ENCODE measurements at places on chromosomes 11 and 22.
A peak's percentile ranks its signal among the peaks of the same experiment; 100 is the strongest.

DNA sequence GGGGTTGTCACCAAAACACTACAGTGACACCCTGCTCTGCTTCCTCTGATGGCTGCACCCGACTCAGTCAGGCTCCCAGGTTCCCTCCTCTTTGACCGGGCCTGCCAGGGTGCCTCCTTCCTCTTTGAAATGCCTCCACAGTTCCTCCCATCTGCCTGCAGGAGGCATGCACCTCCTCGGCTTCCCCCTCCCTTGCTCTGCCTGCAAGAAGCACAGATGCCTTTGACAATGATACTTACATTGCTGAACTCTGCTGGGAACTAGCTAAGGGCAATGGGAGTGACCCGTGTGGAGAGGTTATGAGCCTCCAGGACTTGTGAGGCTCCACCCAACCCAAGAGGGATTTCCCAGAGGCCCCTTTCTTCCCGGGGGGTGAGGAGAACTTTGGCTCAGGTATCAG lies 674.1 kb downstream of the OPCML start:
- no peak for DNase-seq

GRCh38 chr11:12692229-12693075 lies 18.2 kb downstream of the TEAD1 start:
- peak; percentile 96 for DNase-seq

DNA sequence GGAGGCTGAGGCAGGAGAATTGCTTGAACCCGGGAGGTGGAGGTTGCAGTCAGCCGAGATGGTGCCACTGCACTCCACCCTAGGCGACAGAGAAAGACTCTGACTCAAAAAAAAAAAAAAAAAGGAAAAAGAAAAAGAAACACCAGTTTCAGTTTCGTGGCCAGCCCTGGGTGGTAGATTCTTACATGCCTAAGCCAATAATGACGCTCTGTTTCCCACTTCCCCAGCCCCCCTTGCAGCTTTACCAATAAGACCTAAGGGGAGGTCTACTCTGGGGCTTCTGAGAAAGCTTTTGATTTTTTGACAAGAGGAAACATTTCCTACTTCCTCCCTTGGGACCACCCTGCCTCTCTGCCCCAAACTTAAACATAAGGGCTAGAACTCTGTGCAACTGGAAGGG lies 30.0 kb upstream of the PTPRJ start:
- peak; percentile 47 for DNase-seq

- DNase-seq = no peak
These were observed 3.8 kb upstream of the TTLL8 start for GRCh38 chr22:50061824-50062355.

- DNase-seq = no peak
These were observed at the start of gene MS4A3 for GRCh38 chr11:60056349-60056969. MS4A3 (plus strand) TSS chr11:60056665; CDS start chr11:60061161, 4,496 bp downstream.

GRCh38 chr22:43209523-43209890 lies 22.6 kb upstream of the TTLL12 start:
- no peak for DNase-seq
